ENCODE measurements at places on chromosomes 12 and 14.

- no peak for DNase-seq
These were observed 144.0 kb downstream of the SYT1 start for GRCh38 chr12:79008591-79008990.

- DNase-seq = no peak
These were observed 76.5 kb downstream of the SPRING1 start for GRCh38 chr12:116661341-116661740.

DNA sequence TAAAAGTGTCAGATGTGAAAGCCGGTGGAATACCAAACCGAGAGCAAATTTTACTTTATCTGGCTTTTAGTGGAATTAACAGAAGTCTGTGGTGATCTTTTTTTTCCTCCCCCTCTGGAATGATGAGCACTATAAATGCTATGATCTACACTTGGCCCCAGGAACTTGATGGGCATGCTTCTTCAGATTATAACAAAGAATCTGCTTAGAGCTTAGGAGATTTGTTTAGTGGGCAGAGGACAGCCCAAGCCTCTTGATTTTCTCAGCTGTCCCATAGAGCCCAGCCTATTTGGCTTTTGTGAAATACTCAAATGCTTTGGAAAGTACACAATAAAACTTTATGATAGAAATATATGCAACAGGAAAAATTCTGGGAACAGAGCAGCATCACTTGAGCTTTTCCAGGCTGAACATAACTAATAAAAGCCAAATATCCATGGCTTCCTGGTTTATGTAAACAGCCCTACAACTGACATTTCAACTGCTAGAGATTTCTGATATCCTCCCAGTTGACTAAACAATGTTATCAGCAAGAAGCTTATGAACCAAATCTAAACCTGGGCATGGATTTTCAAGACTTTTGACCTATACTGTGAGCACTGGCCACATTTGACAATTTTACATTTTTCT, 149.6 kb downstream of the PLXNC1 start:
- DNase-seq = no peak

DNA sequence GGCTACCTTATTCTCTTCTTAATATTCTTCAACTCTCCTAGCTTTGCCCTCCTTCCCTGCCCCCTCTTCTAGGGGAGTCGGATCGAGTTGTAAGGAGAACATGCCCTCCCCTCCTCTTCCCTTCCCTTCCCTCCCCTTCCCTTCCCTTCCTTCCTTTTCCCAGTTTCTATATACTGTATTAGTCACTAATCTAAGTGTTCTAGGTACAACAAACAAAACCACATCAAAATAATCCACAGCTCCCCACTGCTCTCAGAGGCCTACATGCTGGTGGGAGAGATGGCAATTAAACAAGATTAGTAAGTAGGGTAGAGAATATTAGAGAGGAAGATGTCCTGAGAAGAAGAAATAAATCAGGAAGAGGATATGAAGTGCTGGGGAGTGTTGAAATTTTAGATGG, 119.9 kb upstream of the PZP start:
- DNase-seq = no peak

DNA sequence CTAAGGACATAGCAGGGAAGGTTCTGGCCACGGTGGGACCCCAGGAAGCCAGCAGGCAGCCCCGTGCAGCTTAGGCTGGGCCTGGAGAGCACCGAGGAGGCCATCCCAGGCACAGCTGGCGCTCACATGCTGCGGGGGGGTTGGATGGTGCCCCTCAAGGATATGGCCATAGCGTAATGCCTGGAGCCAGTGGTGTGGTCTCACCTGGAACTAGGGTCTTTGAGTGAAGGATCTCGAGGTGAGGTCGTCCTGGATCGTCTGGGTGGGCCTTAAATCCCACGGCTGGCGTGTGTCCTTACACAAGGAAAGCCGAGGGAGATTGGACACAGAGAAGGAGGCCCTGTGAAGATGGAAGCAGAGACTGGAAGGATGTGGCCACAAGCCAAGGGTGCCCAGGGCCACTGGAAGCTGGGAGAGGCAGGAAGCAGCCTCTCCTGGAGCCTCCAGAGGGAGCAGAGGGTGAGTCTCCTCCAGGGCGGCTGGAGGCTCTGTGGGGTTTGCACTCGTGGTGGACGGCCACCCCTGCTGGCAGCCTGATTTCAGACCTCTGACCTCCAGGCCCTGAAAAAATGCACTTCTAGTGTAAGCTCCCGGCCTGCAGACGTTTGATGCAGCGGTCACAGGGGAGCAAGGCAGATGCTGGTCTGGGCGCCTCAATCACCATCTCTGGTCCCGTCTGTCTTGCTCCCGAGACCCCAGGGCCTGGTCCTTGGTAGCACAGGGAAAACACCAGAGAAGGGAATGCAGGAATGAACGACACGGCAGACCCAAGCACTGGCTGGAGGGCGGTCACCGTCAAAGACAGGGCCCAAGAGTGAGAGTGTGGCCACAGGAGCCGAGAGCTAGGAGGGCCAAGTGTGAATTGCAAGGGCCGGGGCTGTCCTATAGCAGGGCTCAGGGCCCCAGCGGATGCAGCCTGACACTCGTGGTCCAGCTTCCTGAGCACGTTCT, 218.6 kb downstream of the KIF26A start:
- DNase-seq = no peak

DNA sequence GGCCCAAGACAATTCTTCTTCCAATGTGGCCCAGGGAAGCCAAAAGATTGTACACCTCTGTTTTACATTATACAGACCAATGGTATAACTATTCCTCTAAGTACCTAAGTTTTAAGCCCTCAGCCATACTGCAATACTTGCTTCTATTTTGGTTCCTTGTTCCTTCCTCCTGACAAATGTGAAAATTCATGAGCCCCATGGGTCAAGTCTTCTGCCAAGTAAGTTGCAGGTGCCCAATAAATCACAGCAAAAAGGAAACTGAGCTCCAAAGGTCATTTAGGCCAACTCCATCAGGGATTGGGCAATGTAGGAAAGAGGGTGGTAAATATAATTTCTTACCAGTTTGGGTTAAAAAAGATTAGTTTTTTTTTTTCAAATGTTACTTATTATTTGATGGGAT, 57.7 kb upstream of the NPFF start:
- DNase-seq = no peak

- DNase-seq = peak; percentile 28
These were observed 1.7 kb downstream of the PDE3A start for GRCh38 chr12:20370014-20370386.

DNA sequence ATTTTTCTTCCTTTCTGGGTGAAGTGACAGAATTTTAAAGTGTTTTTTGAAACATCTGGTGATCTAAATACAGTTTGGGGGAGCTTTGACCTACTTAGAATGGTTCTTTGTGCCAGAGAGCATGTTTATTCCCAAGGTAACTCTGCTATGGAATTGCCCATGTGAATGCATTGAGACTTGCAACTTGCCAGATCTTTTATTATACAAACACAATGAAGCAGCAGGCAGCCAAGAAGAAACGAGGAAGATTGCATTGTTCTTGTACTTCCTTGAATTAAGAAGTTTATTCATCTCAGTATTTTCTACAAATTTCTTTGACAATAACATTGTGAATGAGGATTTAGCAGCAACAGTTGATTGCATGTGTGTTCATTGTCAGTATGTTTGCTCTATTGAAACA, 55.5 kb downstream of the FGD4 start:
- DNase-seq = no peak

DNA sequence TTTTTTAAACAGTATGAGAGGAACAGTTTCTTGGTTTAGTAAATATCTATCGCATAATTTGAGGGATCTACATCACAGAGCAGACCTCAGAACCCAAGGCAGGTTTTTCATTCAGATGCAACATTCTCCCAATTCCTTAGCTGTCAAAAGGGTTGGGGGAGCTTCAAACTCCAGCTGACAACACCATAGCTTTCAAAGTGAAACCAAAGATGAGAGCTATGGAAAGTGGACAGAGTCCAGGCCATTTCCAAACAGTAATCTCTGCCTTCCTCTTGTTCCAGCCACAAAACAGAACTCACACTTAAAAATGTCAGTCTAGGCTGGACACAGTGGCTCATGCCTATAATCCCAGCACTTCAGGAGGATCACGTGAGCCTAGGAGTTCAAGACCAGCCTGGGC, 87.8 kb downstream of the SPRING1 start:
- DNase-seq = no peak

- no peak for DNase-seq
These were observed 4.5 kb upstream of the C14orf180 start for GRCh38 chr14:104574978-104575583.

DNA sequence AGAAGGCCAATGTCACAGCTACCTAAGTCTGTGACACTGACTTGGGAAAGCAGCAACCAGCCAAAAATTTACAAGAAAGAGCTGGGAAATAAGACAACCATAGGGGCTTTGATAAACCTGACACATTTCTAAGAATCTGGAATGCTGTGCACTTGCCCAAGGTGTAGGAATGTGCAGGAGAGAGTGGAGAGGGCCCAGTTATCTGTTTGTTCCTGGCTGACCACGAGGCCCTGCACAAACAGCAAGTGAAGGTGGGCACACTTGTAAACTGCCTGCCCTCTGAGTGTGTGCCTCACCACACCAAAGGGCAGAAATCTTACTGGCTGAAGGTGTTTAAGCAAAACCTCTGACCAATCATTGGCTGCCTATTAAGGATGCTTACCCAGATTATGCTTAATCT, 27.3 kb downstream of the DLK1 start:
- no peak for DNase-seq

DNA sequence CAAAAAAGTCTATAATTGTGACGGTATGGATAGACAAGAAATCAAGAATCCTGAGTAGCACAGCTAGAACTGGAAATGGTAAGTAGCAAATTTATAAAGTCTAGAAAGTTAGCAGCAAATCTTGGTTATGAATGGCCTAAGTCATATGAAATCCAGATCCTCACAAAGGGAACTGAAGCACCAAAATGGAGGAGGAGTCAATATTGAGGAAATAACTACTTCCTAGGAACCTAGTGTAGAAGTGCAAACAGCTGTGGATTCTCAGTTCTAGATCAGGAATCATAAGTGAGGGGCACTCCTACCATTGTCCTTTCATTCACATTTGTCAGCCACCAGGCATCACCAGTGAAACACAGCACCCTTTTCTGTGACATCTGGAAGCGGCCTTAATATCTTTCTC, 202.2 kb upstream of the DCN start:
- DNase-seq = no peak

GRCh38 chr14:68198713-68199495, 379.3 kb downstream of the RAD51B start:
- DNase-seq = no peak

- no peak for DNase-seq
These were observed 115.4 kb downstream of the ZFP36L1 start for GRCh38 chr14:68677476-68677875.

- DNase-seq = no peak
These were observed 2.5 kb downstream of the AJUBA start for GRCh38 chr14:22979748-22980392.

- no peak for DNase-seq
These were observed 221.8 kb upstream of the SSTR1 start for GRCh38 chr14:37985826-37986470.

DNA sequence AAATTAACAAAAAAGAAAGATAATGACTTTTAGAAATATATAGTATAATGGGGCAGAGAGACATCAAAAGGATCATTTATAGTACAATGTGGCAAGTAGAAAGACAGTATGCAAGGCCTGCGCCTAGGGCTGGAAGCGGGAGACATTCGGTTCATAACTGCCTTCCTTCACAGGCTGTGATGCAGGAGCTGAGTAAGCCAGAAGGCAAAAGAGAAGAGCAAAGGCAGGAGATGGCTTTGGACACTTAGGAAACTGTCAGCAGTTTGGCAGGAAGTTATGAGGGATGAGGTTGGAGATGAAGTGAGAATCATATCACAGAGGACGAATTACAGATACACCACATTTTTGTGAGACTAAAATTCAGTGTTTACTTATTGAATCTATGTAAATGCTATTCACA, 97.8 kb downstream of the EPS8 start:
- no peak for DNase-seq

GRCh38 chr12:107027636-107028053, 40.7 kb upstream of the MTERF2 start:
- DNase-seq = peak; percentile 48

- no peak for DNase-seq
These were observed 113.3 kb downstream of the SNAPC1 start for GRCh38 chr14:61875483-61875882.

DNA sequence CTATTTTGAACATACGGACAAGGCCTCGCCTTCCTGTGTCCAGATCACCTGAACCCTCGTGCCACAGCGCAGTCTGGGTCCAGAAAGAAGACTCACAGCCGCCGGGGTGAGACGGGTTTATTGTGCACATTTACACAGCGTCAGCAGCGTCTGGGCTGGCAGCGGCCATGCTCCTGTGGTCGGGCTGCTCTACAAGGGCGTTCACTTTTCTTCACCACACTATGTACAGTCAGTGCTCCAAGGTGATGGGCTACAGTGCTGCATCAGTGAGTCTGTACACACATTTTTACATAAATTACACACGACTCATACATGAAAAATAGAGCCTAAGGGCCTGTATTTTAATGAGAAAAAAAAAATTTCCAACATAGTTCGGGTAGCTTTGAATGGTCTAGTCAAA, 18.0 kb downstream of the ZFYVE21 start:
- DNase-seq = no peak

- no peak for DNase-seq
These were observed 430.0 kb upstream of the SOX5 start for GRCh38 chr12:24379433-24379832.

- no peak for DNase-seq
These were observed 8.1 kb upstream of the STX2 start for GRCh38 chr12:130847112-130847511.

GRCh38 chr12:122875590-122876220, 20.2 kb downstream of the VPS37B start:
- DNase-seq = no peak

GRCh38 chr14:105178868-105179140, 2.3 kb downstream of the NUDT14 start:
- DNase-seq = no peak
